ENCODE measurements at places on chromosomes 3 and 15.

DNA sequence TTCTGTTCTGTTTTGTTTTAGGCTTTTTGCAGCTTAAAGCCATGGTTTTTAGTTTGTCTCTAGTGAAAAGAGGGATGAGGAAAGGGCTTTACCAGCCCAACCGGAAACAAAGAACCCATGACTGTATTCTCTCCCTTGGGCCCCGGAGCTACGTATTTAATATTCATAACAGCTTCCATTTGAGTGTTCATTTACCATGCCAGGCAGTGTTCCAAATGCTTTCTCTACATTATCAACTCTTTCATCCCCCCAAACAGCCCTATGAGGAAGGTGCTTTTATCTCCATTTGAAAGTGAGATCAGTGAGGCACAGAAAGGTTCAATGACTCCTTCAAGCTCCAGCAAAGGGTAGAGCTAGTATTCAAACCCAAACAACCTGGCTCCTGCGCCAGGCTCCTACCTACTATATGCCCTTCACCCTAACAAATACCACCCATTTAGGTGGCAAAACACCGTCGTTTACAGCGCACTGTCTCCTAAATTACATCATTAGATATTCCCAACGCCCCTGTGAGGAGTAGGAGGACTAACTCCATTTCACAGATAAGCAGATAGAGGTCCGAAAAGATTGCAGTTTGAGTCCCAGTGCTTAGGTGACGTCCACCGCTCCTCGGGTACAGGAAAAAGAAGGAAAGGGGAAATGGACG is 27.9 kb downstream of the GTPBP8 start:
- DNase-seq, result no peak

DNA sequence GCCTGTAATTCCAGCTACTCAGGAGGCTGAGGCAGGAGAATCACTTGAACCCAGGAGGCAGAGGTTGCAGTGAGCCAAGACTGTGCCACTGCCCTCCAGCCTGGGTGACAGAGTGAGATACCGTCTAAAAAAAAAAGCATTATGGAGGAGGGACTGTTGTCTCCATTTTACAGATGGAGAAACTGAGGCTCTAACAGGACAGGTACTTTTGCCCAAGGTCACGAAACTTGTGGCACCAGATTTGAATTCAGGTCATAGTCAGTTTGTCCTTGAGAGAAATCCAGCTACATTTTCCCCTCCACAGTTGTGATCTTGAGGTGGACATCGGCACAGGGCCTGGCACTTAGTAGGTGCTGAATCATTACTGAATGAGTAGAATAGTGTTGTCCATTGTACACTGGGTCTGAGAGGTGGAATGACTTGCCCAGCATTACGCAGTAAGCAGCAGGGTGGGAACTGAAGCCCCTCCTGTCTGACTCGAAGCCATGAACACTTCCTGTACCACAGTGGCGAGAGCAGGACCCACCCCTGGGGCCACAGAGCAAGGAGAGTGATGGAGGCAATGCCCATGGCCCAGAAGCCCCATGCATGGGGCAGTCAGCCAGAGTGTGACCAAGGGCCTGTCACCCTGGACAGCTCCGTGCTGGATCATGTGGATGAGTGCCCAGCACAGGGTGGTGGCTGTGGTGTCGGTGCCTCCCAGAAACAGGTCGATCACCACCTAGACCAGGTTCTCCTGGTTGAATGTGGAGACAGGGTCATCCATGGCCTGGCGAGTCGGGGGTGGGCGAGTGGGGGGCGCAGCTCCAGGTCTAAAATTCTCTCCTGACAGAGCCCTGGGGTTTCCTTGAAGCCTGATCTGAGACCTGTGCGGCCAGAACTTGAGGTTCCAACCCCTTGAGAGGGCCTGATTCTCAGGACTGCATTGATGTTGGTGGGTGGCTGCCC is 20.4 kb upstream of the PARL start:
- DNase-seq, result no peak

GRCh38 chr15:48244921-48245320 is 38.8 kb downstream of the SLC12A1 start:
- no peak for DNase-seq

DNA sequence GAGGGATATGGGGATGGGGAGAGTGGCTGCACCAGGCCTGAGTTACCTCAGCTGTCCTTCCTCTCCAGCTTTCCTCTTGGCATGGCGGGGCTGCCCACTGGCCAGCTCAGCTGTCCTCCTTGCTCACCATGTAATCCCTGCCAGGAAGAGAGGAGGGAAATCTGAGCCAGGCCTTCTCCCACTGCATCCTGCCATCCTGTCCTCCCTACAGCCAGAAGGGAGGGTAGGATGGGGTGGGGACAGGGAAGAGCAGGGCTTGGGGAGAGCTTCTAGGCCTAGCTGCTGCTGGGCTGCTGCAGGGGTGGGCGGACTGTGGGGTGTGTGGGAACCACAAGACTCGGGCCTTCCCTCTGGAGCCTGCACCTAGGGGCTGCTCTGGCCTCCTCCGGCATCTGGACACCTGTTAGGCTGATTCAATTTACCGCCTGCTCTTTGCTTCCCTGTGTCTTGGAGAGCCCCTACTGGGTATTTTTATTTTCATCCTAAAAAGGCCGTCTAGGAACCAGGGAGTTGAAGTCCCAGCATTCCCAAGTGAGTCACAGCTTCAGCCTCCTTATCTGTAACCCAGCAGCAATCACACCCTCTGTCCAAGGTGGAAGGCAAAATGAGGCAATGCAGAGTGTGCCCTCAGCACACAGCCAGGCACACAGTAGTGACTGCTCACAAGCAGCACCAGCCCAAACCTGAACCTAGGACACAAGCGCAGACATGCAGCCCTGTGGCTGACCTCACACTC is 13.1 kb upstream of the KY start:
- no peak for DNase-seq

GRCh38 chr3:76684946-76685345 is 355.0 kb upstream of the ROBO2 start:
- no peak for DNase-seq

GRCh38 chr3:64685331-64685799 is 2.4 kb downstream of the ADAMTS9 start:
- no peak for DNase-seq

DNA sequence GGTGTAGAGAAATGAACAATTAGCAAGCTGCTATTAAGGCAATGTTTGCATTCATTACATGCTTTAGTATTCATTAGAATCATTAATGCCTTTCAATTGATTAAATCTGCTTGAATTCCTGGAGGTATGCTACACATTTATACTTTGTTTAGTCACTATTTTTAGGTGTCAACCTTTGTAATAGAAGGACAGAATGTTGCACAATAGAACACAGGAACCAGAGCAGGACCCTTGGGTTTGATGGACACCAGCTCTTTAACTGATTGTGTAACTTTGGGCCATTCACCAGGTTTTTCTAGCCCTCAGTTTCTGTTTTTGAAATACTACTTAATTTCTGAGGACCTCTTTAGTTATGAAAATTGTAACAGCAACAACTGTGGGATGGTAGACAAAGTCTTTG is 317.6 kb upstream of the UMPS start:
- no peak for DNase-seq

- no peak for DNase-seq
Measured at GRCh38 chr3:114418107-114418506, 124.3 kb downstream of the TIGIT start.

DNA sequence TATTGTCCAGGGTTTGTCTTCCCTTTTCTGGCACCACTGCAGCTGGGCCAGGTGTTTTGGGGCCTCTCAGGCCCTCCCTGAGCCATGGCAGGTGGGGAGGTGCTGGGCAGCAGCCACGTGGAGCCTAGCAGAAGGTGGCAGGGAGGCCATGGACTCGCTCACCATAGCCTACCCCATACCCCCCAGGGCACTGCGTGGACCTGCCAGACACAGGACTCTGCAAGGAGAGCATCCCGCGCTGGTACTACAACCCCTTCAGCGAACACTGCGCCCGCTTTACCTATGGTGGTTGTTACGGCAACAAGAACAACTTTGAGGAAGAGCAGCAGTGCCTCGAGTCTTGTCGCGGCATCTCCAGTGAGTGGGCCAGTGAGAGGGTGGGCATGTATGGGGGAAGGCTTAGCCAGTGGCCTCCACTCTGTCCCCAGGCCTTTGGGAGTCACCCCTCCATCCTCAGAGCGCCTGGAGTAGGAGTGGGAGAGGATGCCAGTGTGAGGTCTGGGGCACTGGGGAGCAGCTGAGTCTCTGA is 11.9 kb downstream of the SPINT1 start:
- no peak for DNase-seq

DNA sequence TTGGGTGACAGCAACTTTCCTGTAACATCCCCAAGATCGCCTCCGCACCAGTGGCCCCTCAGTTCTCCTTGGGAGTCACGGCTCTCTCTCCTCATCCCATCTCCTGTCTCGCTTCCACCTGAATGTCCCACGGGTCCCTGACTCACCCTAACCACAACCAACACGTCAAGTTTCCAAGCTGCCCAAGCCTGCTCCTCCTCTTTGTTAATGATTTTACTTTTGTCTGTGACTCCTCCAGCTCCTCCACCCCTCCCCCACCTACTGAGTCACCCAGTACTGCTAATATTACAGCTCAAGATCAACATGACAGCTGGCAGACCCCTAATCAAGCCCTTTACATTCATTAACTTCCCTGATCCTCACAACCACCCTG is 39.3 kb downstream of the BDH1 start:
- no peak for DNase-seq

DNA sequence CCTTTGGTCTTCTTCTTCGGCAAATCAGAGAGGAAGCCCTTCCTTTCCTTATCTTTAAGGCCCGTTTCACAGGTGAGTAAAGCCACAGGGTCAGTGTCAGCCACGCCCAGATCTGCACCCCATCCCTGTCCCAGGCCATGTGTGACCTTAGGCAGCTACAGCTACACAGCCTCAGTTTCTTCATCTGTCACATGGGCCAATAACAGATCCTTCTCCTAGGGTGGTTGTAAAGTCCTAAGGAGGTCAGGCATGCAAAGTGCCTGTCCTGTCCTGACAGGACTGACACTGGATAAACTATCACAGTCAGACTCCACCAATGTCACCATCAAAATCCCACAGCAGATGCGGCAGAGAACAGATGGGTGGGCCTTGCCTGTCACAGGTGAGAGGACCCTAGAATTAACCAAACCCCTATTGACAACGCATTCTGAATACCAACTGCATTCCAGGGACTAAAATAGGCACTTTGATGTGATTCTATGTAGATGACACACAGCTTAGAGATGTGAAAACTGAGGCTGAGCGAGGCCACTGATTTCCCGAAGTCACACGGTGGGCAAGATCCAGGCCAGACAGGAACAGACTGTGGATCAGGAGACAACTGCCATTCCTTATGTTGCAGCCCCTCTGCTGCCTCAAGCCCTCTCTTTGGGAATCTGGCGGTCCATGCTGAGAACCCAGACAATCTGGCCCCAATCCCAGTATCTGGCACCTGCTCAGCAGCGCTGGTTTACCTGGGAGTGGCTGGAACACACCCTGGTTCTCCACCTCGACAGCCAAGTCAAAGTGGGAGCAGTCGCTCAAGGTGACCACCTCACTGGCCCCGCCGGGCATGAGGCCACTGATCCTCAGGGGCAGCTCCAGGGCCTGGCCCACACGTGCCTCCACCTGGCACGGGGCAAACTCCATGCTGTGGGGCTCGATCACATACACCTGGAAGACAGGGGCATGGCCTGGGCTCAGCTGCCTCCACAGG is 48.7 kb downstream of the NUP210 start:
- DNase-seq, result no peak

All from NCI-H1930 (cell line).